SK-MEL-5 (cell line): ENCODE measurements at places on chromosomes 3 and 15. TPM values are rescaled to one million over a fixed set of nuclear protein-coding genes. Genes with fewer than 3 reads are reported as not detected.

DNA sequence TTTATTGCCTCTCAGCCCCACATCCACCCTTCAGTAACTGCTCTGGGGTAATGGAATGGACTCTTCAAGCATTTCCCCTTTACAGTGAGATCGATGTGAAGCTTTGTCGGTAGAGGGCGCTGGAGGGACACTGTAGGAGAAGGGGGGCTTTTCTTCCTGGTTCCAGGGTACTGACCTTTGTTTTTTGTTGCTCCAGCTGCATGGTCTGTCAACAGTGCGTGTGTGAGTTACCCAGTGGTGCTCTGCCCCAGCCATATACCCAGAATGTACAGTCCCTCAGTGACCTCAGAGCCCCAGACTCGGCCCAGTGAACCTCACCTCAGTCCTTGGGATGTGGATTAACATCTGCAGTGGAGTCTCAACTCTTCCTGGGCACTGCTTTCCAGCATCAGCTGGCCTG lies 180.3 kb upstream of the TSC22D2 start:
- DNase-seq: peak; percentile 83

- no peak for DNase-seq
Observed at GRCh38 chr15:83063551-83063950, 3.5 kb downstream of the BTBD1 start.

Gene KLHL6
- total RNA-seq: 0.11 and 0.13 TPM in 2 replicates

- DNase-seq: no peak
Observed at GRCh38 chr3:146511402-146512134, 32.8 kb downstream of the PLSCR1 start.

Gene RASA2
- total RNA-seq: 9.9 and 12.1 TPM in 2 replicates

DNA sequence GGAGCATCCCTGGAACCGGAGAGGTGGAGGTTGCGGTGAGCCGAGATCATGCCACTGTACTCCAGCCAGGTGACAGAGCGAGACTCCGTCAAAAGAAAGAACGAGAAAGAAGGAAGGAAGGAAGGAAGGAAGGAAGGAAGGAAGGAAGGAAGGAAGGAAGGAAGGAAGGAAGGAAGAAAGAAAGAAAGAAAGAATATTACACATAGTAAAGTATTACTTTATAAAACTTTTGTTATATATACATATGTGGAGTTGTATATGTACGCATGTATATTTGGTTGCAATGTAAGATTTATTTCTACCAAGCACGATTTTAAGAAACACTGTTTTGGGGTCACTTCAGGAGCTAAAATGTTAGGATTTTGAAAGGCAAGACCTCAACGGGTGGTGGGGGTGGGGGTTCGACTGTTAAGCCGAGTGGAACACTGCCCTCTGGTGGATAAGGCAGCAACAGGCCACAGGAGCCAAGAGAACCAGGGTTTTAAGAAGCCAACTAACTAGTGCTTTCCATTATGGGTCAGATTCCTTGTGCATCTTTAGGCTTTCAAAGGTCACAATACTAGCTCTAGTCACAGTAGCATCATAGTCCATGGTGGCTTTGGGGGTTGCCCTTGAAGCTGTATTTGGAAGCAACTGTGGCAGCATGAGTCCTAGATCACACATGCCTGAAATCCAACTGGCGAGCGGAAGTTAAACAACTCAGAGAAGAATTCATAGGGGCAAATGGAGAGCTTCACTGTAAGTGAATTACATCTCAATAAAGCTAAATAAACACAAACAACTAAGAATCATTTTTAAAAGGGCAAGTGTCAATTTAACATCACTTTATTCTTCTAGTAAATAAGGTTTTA lies 22.5 kb downstream of the GLB1 start:
- peak; percentile 82 for DNase-seq

Gene CFAP44
- 2.9 and 3.7 TPM in 2 replicates for total RNA-seq

DNA sequence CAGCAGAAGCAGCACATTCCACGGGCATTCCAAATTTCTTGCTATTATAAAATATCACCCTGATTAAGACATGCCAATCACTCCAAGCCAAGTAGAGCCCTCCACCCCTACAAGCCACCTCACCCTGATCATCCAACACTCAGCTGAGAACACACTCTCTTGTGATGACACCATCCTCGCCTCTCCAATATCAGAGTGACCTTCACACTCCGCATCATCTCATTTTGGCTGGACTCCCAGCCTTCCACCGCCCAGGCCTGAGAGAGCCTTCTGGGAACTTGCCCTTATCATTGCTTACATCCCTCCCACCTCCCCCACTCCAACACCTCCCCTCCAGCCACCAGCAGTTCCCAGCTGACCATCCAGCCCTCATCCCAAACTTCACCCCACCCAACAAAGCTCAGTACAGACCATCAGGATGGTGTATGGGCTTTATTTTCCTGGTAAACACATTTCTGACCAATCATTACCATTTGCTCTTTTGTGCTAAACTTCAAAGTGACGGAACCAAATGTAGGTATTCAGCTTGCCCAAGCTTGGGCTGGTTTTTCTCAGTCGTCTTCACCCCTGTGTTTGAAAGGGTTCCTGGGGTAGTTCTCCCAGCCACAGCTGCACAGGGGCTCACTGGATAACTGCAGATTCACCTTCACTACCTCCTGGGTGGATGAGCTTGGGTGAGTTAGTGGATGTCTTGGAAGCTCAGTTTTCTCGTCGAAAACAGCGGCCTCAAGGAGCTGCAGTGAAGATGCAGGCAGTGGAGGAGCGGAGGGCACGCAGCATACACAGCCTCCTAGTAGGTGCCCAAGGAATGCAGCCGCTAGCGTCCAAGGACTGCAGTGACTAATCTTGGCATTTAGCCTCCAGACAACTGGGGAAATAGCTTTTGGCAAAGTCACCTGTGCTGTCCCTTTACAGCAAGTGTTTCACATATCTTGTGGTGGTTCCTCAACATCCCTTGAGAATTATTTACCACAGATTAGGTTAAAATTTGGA lies 115.1 kb downstream of the LIPC start:
- DNase-seq: no peak

Gene AMT
- 0.32 TPM in 1 of 2 replicates, not detected in the other for total RNA-seq

DNA sequence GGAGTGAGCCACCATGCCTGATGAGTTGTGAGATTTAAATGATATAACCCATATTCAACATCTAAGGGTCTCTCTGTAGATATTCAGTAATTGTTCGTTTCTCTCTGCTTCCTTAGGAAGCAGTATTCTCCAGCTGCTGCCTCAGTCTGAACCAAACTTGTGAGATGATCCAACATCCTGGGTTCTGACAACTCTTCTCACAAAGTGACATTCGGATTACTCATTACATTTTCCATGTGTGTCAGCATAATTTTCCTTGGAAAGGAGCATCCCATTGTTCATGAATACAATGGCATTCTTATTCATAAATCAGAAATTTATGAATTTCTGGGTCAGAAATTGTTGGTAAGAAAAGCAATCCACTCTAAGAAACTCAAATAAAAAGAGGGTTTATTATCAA lies 15.0 kb upstream of the SEC22A start:
- no peak for DNase-seq

DNA sequence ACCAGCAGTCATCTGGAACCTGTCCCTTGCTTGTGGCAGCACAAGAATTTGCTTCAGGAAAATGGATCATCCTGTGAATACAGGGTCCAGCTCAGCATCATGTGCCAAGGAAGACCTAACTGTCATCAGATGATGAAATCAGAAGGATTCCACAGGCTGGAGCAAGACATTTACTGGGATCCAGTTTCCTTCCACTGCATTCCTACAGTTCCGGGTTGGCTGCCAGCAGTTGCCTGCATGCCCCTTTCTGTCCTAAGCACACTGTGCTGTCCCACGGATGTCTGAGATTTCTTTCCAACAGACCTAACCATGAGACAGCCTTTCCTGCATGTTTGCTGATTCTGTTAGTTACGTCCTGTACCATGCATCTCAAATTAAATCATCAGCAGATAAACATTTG lies 140.7 kb downstream of the IMPG2 start:
- DNase-seq: no peak

Gene GALNT15
- total RNA-seq: 0.13 TPM in 1 of 2 replicates, not detected in the other

Gene GPD1L
- 30.3 and 30.4 TPM in 2 replicates for total RNA-seq

Gene NISCH
- total RNA-seq: 17.7 and 19.9 TPM in 2 replicates

DNA sequence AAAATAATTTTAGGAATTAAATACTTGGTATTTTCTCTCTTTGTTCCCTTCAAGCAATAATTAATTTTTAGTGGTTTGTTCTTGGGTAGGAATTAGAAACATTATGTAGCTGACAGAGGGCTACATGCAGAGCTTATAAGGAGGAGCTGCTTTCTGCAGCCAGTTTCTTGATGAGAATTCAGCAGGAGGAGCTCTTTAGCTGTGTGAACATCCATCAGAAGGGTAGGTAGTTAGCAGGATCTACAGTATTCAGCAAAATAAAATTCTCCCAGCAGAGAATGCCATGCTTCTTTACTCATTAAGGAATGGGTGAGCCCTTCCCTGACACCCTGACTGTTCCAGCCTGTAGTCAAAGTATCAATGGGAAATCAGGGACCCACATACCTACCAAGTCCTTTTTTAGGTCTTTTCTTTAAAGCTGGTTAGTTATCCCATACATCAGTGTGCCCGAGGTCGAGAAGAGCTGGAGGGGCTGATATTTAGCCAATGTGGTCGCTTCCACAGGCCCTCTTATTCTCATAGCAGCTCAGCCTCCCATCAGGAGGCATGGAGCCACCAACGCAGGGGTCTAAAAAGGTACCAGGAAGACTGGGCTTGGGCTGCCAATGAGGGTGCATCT lies 54.0 kb downstream of the KCNAB1 start:
- DNase-seq: peak; percentile 59

DNA sequence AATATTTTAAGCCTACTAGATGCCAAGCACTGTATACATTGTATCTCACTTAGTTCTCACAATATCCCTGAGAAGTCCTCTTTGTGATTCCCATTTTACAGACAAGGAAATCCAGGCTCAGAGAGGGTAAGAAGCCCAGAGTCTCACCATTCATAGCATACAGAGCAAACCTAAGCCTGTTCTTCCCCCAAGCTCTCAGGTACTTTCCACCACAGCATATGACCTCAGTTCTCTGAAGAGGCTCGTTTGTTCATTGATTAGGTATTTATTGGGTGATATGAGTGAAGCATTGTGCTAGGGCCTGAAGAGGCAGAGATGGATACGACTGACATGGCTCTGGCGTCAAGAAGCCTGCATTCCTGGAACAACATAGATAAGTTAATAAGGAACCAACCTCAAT lies 310.9 kb upstream of the UMPS start:
- peak; percentile 20 for DNase-seq

- DNase-seq: no peak
Observed at GRCh38 chr3:190728574-190729246, 133.8 kb downstream of the GMNC start.

DNA sequence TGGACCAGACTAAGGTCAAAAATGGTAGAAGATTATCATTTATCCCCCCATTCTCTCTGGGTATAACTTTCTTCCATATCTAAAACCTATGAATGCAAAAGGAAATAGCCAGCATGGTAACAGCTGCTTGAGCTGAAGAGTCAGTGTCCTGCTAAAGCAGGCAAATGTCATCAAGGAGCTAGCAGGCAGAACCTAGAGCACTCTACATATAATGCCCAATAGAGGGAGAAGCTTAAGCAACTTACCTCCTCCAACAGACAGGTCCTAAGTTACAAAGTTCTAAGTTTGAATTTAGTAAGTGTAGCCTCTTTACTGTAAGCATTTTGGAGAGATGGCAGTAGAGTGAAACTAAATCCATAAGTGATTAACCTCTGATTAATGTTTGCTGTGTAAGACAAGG lies 7.7 kb downstream of the RAF1 start:
- DNase-seq: no peak

Gene AMOTL2
- 12.1 and 12.5 TPM in 2 replicates for total RNA-seq

DNA sequence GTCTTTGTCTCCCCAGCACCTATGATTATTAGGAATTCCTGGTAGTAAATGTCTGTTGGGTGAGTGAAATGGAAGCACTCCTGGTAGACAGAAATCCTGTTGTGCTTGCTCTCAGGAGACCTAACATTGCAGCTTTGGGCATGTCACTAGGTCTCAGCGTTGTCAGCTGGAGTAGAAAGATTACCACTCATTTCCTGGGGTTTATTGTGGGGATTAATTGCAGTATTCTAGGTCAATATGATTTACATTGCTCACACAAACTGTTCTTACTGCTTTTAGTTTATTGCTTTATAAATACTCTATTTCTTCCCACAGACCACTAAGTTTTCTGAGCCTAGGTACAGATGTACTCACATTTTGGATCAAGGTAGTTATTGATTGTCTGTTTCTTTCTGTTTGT lies 5.1 kb downstream of the TSEN2 start:
- no peak for DNase-seq

DNA sequence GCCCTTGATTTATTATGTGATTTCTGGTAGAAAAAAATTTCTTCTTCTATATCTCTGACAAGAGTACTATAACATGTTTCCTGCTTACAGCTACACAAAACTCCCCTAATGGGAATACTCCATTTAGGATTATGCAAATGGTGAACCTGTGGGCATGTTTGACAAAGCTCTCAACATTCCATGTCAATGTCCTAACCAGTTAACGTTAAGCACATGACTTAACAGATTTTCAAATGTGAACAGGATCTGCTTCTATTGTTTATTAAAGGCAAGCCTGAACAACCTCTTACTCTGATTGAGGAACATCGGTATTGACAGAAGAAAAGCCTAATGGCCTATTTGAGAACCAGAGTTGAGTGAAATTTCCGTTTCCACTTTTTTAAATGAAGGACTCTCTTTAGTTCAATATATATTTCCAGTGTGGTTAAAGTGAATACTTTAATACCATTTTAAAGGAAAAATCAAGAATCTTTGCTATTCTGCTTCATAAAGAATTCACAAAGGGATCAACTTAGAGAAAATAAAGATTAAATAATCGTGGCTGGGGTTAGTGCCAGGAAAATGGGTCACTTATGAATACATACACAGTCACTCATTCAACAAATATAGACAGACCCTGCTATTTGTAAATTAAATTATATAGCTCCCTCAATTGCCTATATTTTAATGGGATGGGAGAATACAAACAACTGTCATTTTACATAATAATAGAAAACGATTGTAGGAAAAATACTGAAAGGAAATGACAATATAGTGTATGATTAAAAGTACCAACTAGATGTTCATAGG lies 300.3 kb upstream of the CBLB start:
- no peak for DNase-seq

GRCh38 chr3:65924762-65925161 lies 114.0 kb downstream of the MAGI1 start:
- DNase-seq: no peak

DNA sequence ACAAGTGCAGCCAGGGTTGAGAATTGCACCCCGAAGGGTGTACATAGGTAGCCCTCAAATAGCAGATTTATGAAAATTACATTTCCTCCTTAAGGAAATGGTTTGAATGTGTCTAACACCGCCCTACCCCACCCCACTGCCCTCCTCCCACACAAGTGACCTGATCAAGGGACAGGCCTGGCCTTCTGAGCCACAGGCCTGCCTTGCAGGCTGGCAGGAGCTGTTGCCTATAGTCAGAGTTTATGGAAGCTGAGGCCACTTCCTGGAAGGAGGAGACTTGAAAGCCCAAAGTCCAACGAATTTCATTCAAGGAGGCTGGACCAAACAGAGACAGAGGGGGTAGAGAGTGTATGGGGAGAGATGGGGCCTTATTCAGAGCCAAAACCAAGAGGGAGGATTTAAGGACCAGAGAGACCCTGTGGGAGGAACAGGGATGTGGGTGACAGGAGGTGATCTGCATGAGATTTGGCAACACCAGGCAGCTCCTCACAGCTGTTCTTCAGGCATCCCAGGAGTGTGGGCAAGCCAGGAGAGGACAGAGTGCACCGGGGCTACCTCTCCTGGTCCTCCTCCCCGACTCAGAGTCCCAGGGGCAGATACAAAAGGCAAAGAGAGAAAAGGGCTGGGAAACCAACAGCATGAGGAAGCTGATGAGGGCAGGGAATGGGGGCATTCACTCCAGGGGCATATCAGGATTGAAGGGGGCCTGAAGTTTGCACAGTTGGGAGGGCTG lies 100.4 kb upstream of the HES1 start:
- DNase-seq: no peak

Gene C3orf20
- total RNA-seq: not detected in 2 replicates

GRCh38 chr15:52772766-52773165 lies 17.4 kb downstream of the ONECUT1 start:
- no peak for DNase-seq
